ENCODE measurements at places on chromosomes 12 and 14. TPM values are rescaled to one million over a fixed set of nuclear protein-coding genes. Genes with fewer than 3 reads are reported as not detected.

FLVCR2 gene
- total RNA-seq: 0.32 TPM

GCH1 gene
- 3.2 TPM for total RNA-seq

PTPRQ gene
- not detected for total RNA-seq

PGAM5 gene
- total RNA-seq: 82.5 TPM

CLEC4C gene
- total RNA-seq: not detected

REP15 gene
- total RNA-seq: 0.97 TPM

All from epithelial cell of umbilical artery (primary cell).